IPS DF 6.9 (cell line): ENCODE measurements at places on chromosomes 2 and 18.

GRCh38 chr2:225293638-225294037, 105.9 kb upstream of the NYAP2 start:
- H3K27ac ChIP-seq = no peak overlapping the region
- H3K4me1 ChIP-seq = no peaks in the 10 kb centered on the region
- DNase-seq = no peak
- no peaks in the 10 kb centered on the region for H3K27me3 ChIP-seq
- no peak overlapping the region for H3K4me3 ChIP-seq
- no peaks in the 10 kb centered on the region for H3K36me3 ChIP-seq

DNA sequence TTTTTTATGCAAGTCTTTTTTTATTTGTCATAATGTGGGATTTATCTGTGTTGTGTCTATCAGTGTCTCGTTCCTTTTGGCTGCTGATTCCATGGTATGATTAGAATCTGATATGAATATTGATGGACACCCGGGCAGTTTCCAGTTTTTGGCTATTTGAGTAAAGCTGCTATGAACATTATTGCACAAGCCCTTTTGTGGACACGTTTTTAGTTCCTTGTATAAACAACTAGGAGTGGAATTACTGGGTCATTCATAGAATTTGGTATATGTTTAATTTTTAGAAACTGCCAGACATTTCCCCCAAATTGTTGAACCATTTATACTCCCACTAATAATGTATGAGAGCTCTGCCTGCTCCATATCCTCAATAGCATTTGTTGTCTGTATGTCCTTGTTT, 26.6 kb downstream of the HK2 start:
- H3K4me1 ChIP-seq = peaks cover 4% of the 10 kb centered on the region; the same call in 1 of the 2 replicates
- H3K27me3 ChIP-seq = no peaks in the 10 kb centered on the region
- no peak for DNase-seq
- H3K36me3 ChIP-seq = peaks cover 6% of the 10 kb centered on the region; the same call in 1 of the 2 replicates
- H3K27ac ChIP-seq = no peak overlapping the region

- H3K27ac ChIP-seq = no peak within 1 kb of the TSS
- H3K36me3 ChIP-seq = no peaks in the 10 kb centered on the region
- H3K4me3 ChIP-seq = peak within 1 kb of the TSS; percentile 16; the same call in 1 of the 2 replicates
- peaks cover 16% of the 10 kb centered on the region for H3K27me3 ChIP-seq
These were observed at the start of gene MAL for GRCh38 chr2:95025406-95026319. TSS of gene MAL (plus strand) at chr2:95025708. CDS start at chr2:95025793, 85 bp downstream.

DNA sequence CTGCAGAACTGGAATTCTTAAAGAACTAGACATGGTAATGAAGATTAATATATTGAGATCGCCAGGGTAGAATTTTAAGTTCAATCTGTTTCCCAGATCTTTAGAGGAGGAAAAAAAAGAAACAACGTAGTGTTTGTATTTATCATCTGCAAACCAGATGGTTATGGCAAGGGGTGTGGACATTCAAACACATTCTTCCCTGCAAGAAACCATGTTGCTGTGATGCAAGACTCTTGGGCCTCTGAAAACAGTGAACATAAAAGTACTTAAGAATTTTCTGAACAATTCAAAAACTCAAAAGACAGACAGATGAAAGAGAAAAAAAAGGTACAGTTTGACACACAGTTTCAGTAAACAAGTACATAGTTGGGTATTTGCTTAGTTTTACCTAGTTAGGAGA, 35.6 kb downstream of the COL5A2 start:
- H3K36me3 ChIP-seq = no peaks in the 10 kb centered on the region
- no peaks in the 10 kb centered on the region for H3K27me3 ChIP-seq
- no peaks in the 10 kb centered on the region for H3K4me1 ChIP-seq
- H3K4me3 ChIP-seq = no peak overlapping the region

DNA sequence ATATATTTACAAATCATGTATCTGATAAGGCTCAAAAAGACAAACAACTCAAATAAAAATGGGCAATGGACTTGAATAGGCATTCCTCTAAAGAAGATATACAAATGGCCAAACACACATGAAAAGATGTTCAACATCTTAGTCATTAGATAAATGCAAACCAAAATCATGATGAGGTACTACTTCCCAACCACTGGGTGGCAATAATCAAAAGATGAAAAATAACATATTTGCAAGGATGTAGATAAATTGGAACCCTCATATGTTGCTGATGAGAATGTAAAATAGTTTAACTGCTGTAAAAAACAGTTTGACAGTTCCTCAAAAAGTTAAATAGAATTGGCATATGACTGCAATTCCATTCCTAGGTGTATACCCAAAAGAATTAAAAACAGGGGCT, 132.3 kb downstream of the TTC32 start:
- H3K36me3 ChIP-seq = no peaks in the 10 kb centered on the region
- no peak overlapping the region for H3K27ac ChIP-seq
- DNase-seq = no peak
- no peak overlapping the region for H3K4me3 ChIP-seq
- peaks cover 1% of the 10 kb centered on the region; the same call in 1 of the 2 replicates for H3K4me1 ChIP-seq
- H3K27me3 ChIP-seq = no peaks in the 10 kb centered on the region

DNA sequence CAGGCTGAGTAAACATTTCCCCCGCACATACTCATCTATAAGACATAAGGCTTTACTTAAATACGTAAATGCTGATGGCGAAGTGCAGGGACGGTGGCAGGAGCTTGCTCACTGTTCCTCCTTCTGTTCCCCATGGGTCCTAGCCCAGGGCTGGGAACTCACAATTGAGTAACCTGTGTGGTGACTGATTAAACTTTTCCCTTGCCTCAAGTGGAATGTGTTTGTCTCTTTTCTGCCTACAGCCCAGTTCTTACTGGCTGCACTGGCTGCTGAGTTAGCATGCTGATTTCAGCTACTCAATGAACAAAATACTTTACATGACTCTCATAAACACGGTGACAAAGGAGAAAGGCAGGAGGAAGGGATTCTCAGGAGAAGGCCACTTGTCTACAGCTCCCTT, 87.3 kb downstream of the MARCO start:
- H3K4me3 ChIP-seq = no peak overlapping the region
- H3K27me3 ChIP-seq = no peaks in the 10 kb centered on the region
- H3K36me3 ChIP-seq = no peaks in the 10 kb centered on the region
- 0 out of 2 replicates have a peak, but pooled peaks cover 1% of the 10 kb centered on the region for H3K4me1 ChIP-seq

DNA sequence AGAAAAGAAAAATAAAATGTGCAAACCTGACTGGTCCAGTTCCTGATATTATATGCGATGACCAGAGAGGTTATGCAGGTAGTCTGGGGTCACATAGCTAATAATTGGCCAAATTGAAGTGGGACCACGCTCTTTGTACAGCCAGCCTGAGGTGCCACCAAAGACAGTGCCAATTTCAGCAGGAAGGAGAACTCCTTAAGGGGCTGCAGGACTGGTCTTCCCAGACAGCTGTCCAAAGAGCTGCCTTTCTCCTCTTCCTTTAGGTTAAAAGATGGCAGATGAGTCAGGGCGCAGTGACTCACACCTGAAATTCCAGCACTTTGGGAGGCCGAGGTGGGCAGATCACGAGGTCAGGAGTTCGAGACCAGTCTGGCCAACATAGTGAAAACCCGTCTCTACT, 95.5 kb downstream of the ACKR3 start:
- no peaks in the 10 kb centered on the region for H3K36me3 ChIP-seq
- H3K27ac ChIP-seq = no peak overlapping the region
- DNase-seq = no peak
- peaks cover 5% of the 10 kb centered on the region; the same call in 1 of the 2 replicates for H3K4me1 ChIP-seq

- H3K4me3 ChIP-seq = no peak overlapping the region
- no peak for DNase-seq
- no peaks in the 10 kb centered on the region for H3K4me1 ChIP-seq
- H3K27ac ChIP-seq = no peak overlapping the region
These were observed 434.0 kb upstream of the SPHKAP start for GRCh38 chr2:228615496-228615895.

- no peaks in the 10 kb centered on the region for H3K4me1 ChIP-seq
- no peak overlapping the region for H3K27ac ChIP-seq
- DNase-seq = no peak
These were observed 307.8 kb downstream of the NDUFA10 start for GRCh38 chr2:239717319-239717675.

- no peak for DNase-seq
- H3K4me3 ChIP-seq = no peak overlapping the region
- no peaks in the 10 kb centered on the region for H3K36me3 ChIP-seq
- H3K27ac ChIP-seq = no peak overlapping the region
These were observed 286.7 kb downstream of the ADCYAP1 start for GRCh38 chr18:1191341-1191740.

- no peak for DNase-seq
- no peaks in the 10 kb centered on the region for H3K36me3 ChIP-seq
- no peaks in the 10 kb centered on the region for H3K27me3 ChIP-seq
- H3K4me1 ChIP-seq = no peaks in the 10 kb centered on the region
These were observed 125.4 kb upstream of the ACKR3 start for GRCh38 chr2:236444187-236444586.

GRCh38 chr18:41993151-41993550, 38.1 kb downstream of the PIK3C3 start:
- no peaks in the 10 kb centered on the region; the same call in 1 of the 2 replicates for H3K36me3 ChIP-seq
- no peak overlapping the region for H3K4me3 ChIP-seq
- no peak overlapping the region for H3K27ac ChIP-seq
- no peak for DNase-seq
- no peaks in the 10 kb centered on the region for H3K4me1 ChIP-seq

- H3K4me1 ChIP-seq = peaks cover 40% of the 10 kb centered on the region
- no peaks in the 10 kb centered on the region for H3K27me3 ChIP-seq
- no peak overlapping the region for H3K27ac ChIP-seq
- no peak overlapping the region for H3K4me3 ChIP-seq
- no peaks in the 10 kb centered on the region for H3K36me3 ChIP-seq
These were observed 48.3 kb downstream of the GLI2 start for GRCh38 chr2:120783969-120784372.

- DNase-seq = no peak
- H3K27ac ChIP-seq = no peak overlapping the region
- H3K27me3 ChIP-seq = no peaks in the 10 kb centered on the region
These were observed 553 bp downstream of the CNDP2 start for GRCh38 chr18:74496508-74497323.

- no peak overlapping the region for H3K4me3 ChIP-seq
- H3K27me3 ChIP-seq = no peaks in the 10 kb centered on the region
- no peak overlapping the region for H3K27ac ChIP-seq
- peaks cover 3% of the 10 kb centered on the region; the same call in 1 of the 2 replicates for H3K36me3 ChIP-seq
- no peaks in the 10 kb centered on the region; the same call in 1 of the 2 replicates for H3K4me1 ChIP-seq
- DNase-seq = no peak
These were observed 83.0 kb downstream of the XRCC5 start for GRCh38 chr2:216192181-216192580.

GRCh38 chr18:67612281-67612680, 95.8 kb upstream of the DSEL start:
- H3K4me1 ChIP-seq = no peaks in the 10 kb centered on the region
- H3K27ac ChIP-seq = no peak overlapping the region
- H3K27me3 ChIP-seq = no peaks in the 10 kb centered on the region

DNA sequence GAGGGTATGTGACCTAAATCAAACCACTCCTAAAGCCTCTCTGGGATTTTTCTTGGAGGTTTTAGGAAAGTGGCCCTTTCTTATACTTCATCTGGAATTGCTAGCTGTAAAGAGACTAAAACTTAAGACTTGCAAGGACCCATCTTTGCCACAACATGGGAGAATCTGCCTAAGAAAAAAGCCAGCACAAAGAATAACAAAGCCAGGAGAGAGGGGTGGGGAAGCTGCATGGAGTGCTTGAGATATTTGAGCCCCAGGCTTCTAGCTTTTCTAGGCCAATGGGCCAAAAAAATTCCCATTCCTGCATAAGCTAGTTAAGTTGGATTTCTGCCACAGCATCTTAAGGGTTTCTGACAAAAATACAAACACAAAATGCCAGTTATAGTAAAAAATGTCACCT, 38.5 kb upstream of the LYPD6 start:
- no peak overlapping the region for H3K27ac ChIP-seq
- H3K4me1 ChIP-seq = peaks cover 8% of the 10 kb centered on the region; the same call in 1 of the 2 replicates
- no peak overlapping the region for H3K4me3 ChIP-seq
- H3K27me3 ChIP-seq = peaks cover 3% of the 10 kb centered on the region
- no peaks in the 10 kb centered on the region for H3K36me3 ChIP-seq
- no peak for DNase-seq

DNA sequence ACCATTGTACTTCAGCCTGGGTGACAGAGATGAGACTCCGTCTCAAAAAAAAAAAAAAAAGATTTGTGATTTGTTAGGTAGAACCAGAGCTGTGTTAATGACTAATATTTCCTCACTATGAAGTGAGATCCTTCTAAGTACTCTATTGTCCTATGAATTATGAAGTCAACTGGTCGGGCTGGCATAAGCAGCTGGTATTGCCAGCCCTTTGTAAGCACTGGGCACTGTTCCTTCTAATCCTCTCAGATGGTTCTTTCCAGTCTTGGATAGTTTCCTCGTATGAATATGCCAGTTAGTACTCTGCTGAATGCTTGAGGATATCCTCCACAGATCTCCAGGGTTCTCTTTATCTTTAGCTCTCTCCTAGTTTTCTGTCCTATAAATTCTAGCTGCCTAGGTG, 223.1 kb upstream of the SP5 start:
- no peaks in the 10 kb centered on the region for H3K4me1 ChIP-seq
- H3K36me3 ChIP-seq = no peaks in the 10 kb centered on the region
- H3K27ac ChIP-seq = no peak overlapping the region
- H3K27me3 ChIP-seq = no peaks in the 10 kb centered on the region
- no peak for DNase-seq

GRCh38 chr2:96815326-96816126, 542 bp upstream of the CNNM3 start:
- H3K27ac ChIP-seq = no peak overlapping the region
- H3K4me1 ChIP-seq = 0 out of 2 replicates have a peak, but pooled peaks cover 1% of the 10 kb centered on the region
- H3K36me3 ChIP-seq = no peaks in the 10 kb centered on the region; the same call in 1 of the 2 replicates
- H3K27me3 ChIP-seq = no peaks in the 10 kb centered on the region

GRCh38 chr2:219362524-219363164, 25.1 kb downstream of the DNPEP start:
- H3K27ac ChIP-seq = no peak overlapping the region
- no peak for DNase-seq
- H3K4me3 ChIP-seq = no peak overlapping the region
- peaks cover 21% of the 10 kb centered on the region for H3K27me3 ChIP-seq
- H3K4me1 ChIP-seq = no peaks in the 10 kb centered on the region; the same call in 1 of the 2 replicates

- no peak overlapping the region for H3K27ac ChIP-seq
- no peak for DNase-seq
- no peaks in the 10 kb centered on the region for H3K27me3 ChIP-seq
- no peak overlapping the region for H3K4me3 ChIP-seq
These were observed 4.6 kb downstream of the MIB1 start for GRCh38 chr18:21745231-21745630.
